ENCODE measurements at places on chromosomes 4 and X.

- DNase-seq: no peak
Observed at GRCh38 chrX:155870958-155871357, 10.2 kb upstream of the VAMP7 start.

DNA sequence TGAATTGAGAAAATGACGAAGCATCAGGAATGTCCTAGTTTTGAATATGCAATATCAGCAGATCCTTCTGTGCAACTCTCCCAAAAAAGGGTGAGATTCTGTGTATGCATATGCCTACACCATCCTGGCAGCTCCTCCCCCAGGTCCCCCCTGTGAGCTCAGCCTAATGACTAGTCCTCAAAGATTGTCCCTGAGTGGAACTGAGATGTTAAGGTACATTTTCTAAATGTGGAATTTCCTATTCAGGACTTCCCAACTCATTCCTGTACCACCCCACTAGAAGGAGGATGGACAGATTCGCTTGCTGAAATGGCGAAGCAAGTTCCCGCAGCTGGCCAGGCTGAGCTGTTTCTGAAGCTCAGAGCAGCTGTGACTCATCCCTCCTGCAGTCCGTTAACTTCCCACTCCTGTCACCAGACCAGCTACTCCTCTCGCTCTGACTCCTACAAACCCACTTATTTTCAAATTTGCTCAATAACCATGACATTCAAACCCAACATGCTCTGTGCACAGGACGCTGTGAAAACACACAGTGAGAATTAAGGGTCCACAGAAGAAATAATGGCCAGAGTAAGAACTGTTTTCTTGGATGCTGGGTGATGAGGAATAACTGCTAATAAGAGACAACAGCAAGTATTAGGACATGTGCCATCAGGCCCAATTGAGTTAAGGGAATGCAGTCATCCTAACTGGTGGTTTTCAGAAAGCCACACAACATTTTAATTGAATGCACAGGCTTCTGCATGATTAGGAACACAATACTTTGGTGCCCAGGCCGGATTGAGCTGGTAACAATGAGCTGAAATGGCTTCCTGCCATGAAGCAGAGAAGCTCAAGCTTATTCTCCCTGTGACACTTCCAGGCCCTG lies 40.0 kb upstream of the IRF2 start:
- peak; percentile 52 for DNase-seq

GRCh38 chr4:166174717-166175490 lies 301.9 kb downstream of the TLL1 start:
- no peak for DNase-seq

- DNase-seq: peak; percentile 74
Observed at GRCh38 chrX:23667239-23668177, at the start of gene PRDX4. PRDX4 (plus strand) TSS chrX:23667493; CDS start chrX:23667571, 78 bp downstream.

DNA sequence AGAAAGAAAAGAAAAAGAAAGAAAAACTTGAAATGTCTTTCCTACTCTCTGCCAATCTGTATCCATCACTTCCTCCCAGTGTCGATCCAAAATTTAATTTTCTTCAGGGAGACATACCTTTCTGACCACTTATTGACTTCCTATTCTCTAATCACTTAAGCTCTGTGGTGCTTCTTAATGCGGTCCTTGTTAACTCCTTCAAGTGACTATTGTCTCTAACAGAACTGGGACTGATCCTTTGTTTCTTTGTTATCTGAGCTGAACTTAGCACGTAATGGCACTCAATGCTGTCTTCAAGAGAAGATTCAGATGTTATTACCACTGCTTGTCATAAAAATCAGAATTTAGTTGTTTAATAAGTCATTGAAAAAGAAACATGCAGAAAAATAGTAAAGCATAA lies 31.2 kb downstream of the LARP7 start:
- no peak for DNase-seq

- no peak for DNase-seq
Observed at GRCh38 chr4:4270529-4270928, 19.4 kb downstream of the LYAR start.

DNA sequence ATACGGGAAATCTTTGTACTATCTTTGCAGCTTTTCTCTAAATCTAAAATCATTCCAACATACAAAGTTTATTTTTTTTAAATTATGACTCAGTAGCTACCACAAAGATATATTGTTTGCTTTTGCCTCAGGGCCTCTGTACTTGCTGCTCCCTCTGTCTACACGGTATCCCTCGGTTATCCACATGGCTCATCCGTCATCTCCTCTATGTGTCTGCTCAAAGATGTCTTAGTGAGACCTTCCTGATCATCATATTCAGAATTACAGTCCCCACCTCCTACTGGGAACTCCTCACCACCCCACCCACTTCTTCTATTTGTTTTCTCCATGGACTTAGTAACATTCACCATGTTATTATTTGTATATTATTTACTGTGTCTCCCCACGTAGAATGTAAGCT lies 107.8 kb downstream of the PARM1 start:
- DNase-seq: no peak

DNA sequence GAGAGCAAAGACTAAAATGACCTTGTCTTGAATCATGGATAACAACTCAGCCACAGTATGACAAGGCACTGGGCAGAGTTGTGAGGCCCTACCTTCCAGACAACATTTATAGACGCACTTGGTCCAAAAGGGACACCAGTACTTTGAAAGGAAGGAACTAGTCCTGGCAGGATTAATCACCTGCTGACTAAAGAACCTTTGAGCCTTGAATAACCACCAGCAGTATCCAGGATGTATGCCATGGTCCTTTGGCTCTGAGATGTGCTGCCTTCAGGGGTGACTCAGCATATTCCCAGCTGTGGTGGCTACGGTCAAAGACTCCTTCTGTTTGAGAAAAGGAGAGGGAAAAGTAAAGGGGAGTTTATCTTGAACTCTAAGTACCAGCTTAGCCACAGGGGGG lies 118.1 kb upstream of the PRR32 start:
- DNase-seq: no peak

- DNase-seq: no peak
Observed at GRCh38 chr4:24279469-24279868, 304.9 kb downstream of the DHX15 start.

DNA sequence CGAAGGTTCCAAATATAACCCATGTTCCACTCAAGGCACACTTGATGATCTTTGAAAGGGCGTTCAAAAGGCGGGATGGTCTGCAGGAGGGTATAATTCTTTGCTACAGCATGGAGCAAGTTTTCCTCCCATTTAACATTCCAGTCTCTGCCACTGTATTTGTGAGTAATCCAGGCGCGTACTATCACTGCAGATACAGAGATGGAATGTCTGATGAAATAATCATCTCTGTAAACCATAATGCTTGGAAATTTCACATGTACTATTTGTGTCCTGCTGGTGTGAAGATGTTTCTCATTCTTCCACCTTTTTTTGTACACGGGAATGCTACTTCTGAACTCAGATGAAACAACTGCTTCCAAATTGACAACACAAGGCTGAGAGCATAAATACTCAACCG lies 15.5 kb downstream of the SEL1L3 start:
- DNase-seq: no peak

- no peak for DNase-seq
Observed at GRCh38 chr4:128700659-128701350, 108.7 kb upstream of the JADE1 start.

DNA sequence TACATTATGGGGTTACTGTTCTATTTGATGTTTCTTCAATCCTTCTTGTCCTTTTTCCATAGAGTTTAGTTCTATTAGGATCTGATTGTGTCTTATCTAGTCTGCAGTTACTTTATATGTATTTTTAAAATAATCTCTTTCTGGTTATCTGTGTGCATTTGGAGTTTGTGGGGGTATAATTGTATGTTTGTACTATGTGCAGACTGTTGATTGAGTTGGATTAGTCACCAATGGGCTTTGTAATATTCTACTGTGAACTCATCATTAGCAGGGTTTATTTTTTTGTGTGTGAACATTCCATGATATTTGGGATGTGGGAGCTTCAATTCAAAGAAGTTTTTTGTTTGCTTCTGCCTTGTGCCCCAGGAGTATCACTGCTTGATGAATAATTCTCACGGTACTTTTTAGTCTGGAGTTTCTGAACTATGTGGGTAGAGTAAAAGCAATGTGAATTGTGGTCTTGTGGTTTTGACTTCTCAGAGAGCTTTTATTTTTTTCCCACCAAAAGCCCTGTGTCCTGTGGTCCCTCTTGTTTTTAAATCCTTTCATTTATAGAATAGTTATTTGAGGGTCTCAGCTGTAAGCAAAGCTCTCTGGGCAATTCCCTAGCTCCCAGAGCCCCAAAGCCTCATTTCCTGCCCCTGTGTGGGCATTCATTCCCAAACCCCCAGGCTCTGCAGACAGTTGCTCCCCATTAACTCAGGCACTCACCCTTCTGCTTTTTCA lies 127.8 kb downstream of the PHKA2 start:
- no peak for DNase-seq

GRCh38 chr4:186570193-186570996 lies 15.0 kb upstream of the MTNR1A start:
- DNase-seq: no peak

GRCh38 chr4:3331511-3332394 lies 38.9 kb downstream of the RGS12 start:
- no peak for DNase-seq

- DNase-seq: no peak
Observed at GRCh38 chr4:30264465-30264864, 455.7 kb upstream of the PCDH7 start.

DNA sequence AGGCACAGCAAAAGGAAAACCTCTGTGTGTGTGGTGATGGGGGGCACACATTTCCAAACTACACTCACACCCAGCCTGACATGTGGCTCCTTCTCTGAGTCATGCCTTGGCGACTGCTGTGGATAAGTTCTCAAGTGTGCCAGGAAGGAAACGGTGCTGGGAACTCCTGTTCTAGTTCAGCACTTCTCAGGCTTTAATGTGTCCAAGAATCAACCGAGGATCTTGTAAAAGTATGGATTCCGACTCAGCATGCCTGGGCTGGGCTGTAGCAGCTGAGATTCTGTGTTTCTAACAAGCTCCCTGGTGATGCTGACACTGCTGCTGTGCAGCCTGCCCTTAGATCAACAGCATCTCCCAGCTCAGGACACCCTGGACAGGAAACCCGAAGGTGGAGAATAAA lies 20.2 kb downstream of the CLNK start:
- no peak for DNase-seq

DNA sequence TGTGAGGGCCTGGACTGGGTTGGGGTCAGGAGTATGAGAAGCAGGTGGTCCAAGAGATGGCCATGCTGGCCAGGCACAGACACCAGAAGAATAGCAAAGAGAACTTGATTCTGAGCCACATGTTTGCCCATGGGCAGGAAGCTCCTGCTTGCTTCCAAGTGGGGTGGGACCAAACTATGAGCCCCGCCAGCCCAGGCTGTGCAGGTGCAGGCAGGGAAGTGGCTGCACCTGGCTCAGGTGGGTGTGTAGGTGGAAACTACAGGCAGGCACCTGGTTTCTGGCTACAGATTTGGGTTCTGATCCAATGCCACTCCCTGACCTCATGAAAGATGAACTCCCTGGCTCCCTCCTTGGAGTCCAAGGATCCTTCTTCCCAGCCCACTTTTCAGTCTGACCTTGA lies 207.9 kb upstream of the KLF3 start:
- no peak for DNase-seq

- DNase-seq: no peak
Observed at GRCh38 chr4:54526560-54526959, 131.2 kb upstream of the KIT start.

DNA sequence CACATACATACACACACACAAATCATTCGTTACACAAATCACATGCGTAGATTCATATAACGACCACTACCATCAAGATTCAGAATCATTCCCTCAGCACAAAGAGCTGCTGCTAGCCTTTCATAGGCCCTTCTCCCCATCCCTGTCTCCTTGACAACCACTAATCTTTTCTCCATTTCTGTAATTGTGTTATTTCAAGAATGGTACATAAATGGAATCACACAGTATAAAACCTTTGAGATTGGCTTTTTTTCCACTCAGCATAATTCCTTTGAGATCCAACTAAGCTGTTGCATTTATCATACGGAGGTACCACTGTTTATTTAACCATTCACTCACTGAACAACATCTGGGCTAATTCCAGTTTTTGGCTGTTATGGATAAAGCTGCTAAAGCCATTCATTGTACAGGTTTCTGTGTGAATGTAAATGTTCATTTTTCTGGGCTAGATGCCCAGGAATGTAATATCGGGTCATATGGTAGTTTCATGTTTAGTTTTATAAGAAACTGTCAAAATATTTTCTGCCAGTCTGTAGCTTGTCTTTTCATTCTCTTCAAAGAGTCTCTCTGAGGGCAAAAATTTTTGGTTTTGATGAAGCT lies 64.1 kb downstream of the USP11 start:
- no peak for DNase-seq

DNA sequence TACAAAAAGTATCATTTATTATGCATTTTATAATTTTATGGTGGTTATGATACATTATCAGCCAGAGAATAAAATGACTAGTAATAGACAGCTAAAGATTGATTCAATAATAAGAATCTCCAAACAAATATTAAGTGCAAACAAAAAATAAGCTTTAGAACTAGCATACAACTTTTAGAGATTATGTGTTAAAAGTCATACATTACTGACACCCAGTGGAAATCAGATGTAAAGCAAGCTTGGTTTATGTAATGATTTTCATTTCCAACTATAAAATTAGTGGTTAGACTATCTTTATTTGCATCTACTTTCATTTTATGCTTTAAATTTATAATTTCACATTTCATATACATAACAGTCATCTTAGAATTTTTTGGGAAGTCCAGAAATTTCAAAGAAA lies 57.7 kb downstream of the IL13RA2 start:
- no peak for DNase-seq

DNA sequence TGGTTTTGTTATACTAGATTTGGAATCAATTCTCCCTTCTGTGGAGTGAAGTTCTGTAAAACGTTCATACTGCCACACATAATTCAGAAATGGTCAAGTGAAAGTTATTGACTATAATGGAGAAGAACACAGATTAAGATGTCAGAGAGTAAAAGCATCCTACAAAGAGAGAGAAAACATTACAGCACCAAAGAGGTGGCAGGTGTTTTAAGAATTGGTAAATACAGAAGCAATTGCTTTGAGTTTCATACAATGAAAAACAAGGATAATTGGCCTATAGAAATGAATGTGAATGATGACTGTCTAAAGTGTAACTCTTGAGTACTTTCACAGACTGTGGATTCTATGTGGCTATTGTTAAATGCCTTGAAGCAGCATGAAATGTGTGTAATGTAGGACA lies 435.6 kb upstream of the SMIM31 start:
- DNase-seq: no peak

DNA sequence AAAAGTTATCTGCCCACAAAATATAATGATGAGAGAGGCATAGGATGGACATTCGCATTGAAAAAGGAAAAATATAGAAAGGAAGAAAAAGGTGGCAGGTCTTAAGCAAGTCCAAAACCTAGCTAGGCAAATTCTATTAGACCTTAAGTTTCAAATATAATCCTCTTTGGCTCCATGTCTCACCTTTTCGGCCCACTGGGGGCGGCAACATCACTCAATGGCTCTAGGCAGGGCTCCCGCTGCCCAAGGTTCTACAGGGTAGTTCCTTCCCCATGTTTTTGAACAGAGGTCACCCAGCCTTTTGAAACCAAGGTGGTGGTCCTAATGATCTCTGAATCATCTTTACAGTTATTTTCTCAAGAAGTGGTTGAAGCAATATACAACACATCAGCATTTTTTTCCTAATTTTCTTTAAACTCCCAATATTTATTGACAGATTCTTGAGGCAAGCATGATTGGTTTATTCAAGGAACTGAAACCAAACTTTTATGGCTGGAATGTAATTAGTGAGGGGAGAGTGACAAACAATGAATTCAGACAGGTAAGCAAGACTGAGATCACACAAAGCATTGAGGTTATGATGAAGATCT lies 309.4 kb downstream of the ANTXR2 start:
- no peak for DNase-seq
